Effector memory CD4-positive, alpha-beta T cell (primary cell): ENCODE measurements at places on chromosomes 4 and X.

DNA sequence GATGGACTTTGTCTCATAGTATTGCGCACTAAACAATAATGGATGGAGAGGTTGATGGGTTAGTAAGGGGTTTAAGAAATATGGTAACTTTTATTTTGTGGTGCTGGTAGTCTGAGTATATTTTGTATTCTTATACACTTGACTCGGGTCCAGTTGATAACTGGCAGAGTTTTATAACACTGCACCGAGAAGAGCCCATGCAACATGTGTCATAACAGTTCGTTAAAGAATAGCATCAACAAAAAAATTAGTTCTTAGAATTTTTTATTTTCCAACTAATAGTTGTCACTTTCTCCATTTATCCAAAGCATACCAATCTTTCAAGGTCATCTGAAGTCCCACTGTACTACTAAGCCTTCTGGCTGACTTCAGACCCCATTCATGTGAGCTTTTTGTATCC, 175.1 kb downstream of the SOWAHB start:
- DNase-seq: no peak

DNA sequence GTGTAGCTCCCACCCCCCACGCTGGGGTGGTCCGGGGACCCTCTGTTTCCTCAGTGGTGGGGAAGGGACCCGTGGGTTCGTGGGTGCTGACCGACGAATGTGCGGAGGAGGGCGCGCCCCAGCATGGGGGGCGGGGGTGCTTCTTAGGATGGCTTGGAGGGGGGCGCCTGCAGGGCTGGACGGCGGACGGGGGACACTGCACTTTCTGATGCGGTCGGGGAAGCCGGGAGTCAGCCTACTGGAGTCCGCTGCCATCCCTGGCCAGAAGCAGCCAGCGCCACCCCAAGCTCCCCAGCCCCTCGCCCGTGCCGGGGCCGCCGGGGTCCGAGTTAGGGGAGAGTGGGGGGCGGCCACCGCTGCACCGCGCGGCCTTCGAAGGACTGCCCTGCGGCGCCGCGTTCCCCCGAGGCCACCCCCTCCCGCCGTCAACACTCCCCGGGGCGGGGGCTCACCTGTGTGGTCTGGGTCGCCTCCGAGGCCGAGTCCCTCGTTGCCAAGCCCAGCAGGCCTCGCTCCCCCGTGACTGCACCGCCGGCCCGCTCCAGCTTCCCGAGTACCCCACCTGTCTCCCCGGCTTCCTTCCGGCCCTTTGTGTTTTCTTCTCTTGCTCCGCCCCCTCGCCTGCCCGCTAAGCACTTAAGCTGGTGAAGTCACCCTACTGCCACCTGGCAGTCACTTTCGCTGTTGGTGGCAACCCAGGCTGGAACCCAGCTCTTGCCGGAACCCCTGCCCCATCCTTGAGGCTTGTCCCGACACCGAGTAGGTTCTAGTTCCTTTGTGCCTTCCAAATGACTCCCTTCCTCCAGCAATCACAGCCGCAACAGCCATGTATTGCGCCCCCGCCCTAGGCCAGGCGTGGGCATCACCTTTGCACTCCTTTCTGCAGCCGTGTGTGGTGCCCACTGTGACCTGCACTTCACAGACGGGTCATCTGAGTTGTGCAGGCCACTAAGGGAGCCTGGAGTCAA, at the start of gene OCIAD2:
TSS of gene OCIAD2 (minus strand) at position 569 of the 968 bp plus-strand sequence. CDS start 2,225 bp downstream, outside the sequence.
- DNase-seq: peak; percentile 78

GRCh38 chr4:89535251-89535650, 227.7 kb upstream of the GPRIN3 start:
- no peak for DNase-seq

- DNase-seq: no peak
Observed at GRCh38 chrX:15384304-15384703, at the start of gene VEGFD. VEGFD (minus strand) TSS chrX:15384413; CDS start chrX:15383946, 467 bp downstream.

DNA sequence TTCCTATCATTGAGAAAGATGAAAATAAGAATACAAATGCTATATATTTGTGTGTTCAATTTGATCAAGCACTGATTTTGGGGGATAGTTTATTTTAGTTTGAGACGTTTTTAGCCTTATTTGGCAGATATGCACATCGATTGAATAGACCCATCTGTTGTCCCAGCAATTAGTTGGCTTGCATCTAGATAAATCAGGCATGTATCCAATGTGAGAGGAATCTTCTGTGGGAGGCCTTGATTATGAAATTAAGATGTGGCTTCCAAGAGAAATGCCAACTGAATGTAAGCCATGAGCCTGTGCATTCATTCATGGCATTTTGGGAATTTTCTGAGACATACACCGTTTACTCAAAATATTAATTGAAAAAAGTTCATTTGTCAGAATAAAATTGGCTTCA, 623.1 kb downstream of the TECRL start:
- DNase-seq: no peak

DNA sequence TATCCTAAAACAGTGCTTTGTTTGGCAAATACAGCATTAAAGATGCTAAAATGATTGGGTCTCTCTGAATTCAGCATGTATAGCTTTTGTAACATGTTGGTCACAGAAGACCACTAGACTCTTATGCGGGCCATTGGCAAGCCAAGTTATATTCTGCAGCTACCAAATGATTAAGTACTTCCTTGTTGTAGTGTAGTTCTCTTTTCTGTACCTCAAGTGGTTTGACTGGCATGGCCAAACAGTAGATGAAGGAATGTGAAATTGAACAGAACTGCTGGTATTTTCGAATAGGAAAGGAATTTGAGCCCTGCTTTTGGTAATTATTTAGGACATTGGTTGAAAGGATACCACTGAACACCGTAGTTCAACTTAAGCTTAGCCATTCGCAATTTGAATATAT, 193.9 kb upstream of the GPC4 start:
- no peak for DNase-seq

- DNase-seq: no peak
Observed at GRCh38 chr4:2741626-2742025, 14.5 kb downstream of the TNIP2 start.

DNA sequence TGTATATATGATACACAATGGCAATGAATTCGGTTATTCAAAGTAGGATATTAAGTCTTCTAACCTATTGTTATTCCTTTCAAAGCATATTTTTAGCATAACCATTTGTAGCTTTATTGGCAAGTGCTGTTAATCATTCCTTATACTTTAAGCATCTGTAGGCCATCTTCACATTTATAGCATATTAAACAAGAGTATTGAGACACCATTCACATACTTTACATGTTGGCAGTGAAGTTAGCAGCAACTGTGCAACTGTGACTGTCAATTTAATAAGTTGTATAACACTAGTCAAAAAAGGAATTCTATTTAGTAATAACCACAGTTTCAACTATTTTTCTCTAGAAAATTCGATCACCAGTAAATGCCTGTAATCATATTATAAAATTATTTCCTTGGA, 107.3 kb upstream of the MYOZ2 start:
- no peak for DNase-seq

DNA sequence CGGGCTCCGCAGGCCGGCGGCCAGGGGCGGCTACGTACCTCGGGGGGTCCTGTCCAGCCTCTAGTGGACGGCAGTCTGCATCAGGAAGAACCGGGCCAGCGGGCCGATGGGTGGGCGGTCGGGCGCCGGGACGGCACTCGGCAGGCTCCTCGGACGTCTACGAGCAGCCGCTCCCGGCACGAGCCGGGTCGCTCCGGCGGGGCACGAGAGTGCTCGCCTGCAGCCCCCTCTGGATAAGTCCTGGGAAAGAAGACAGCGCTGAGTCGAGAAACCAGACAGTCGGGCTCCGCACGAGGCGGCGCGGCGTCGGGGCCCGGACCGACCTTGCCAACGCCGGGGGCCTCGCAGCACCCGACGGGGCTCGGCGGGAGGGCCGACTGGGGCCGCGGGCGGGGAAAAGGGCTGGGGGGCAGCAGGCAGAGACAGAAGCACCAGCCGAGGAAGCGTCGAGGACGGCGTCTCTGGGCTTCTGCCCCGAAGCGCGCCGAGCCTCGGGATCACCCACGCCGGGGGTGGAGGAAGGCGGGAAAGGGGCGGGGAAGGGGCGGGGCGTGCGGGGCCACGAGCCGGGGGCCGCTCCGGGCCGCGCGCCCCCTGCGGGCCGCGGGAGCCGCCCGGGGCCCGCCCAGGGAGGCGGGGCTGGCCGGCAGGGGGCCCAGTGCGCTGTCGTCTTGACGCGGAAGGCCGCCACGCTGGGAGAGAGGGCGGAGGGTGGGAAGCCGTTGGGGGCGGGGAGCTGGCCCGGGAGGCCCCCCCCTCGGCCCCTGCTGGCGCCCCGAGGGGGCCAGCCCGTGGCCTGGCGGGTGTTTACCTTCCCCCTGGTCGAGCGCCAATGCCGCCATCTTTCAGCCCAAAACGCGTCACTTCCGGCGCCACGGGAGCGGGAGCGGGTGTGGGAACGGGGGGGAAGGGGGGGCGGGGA, 1.9 kb downstream of the KLHL15 start:
- DNase-seq: peak; percentile 73

- DNase-seq: no peak
Observed at GRCh38 chrX:26208012-26208411, 8.0 kb upstream of the MAGEB5 start.

DNA sequence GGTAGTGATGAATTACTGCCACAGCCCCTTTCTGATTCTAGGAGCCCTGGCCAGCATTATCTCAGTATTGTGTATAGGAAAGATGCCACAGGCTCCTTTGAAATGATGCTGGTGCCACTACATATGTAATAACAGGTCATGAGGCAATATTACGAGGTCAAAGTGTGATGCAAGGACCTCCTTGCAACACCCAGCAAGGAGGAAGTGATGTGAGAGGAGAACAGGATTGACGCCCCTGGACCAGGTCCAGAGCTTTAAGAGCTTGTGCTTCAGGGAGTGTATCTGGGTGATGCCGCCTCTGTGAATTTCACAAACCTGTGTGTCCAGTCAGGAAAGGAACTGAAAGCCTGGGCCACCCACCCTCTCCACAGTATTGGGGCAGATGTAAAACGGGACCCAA, 261.8 kb downstream of the MID1IP1 start:
- DNase-seq: no peak

DNA sequence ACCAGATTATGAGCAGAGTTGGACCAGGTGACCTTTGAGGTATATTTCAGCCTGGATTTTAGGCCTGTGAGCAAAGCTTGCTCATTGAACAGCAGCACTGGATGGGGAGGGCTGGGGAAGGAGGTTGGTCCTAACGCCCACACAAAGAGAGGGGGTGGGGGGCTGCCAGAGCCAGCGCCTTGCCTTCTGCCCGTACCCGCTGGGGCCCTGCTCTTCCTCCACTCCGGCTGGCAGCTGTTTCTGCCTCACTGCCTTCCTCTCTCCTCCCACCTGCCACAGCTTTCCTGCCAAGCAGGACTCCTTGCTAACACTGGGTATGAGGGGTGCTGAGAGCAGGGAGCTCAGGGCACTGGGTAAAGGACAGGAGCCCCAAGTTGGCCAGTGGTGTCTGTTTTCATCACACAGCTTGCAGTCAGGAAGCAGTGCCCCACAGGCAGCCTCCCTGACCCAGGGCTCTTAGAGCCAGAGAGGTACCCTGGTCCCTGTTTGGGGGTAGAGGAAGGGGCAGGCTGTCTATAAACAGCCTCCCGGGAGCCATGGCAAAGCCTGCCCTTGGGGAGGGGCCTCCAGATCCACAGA, 6.1 kb downstream of the NALF2 start:
- DNase-seq: no peak

DNA sequence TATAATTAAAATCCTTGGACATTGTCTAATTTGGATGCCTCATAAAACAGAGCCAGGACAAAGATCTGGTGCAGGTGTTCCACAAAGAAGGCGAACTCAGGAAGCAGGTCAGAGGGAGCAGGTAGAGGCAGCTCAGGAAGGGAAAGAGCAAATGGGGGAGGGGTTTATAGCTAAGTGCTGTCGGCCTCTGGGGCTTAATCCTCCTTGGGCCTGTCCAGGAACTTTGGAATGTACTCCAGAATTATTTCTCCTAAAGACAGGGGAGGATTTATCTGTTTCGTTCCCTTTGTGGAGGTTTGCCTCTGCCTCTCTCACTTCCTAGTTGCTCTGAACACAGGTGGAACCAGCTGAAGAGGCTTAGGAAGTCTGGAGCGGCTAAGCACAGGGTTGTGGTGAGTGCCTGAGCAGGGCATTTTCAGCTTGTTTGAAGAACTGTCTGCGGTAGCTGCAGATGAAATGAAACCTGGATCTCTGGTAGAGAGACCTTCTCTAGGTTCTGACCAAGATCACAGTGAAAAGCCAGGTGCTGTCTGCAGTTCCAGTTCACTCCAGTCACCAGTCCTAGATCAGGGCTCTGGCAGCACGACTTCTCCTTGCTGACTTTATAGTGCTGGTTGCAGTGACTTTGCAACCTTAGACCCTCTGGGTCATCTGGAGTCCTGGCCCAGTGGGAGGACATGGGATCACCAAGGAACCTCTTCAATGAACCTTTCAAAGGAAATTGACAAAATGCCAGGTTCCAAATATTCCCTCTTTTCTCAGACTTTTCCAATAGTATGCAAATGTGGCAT, 519.2 kb downstream of the PCDH10 start:
- DNase-seq: no peak

DNA sequence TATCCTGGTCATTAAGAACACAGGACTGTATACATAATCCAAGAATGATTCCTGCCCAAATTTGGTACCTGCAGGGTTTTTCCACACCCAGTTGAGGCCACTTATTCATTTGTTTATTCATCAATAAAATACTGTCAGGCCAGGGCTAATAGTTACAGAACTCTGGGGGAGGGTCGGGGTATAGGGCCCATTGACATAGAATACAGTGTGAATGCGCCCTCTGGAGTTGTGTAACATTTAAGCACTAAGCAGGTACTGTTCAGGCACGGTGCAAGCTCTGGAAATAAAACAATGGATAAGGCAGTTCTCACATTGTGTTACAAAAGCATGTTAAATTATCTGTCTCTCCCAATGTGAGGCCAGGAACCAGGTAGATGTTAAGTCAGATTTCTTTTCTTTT, 30.8 kb upstream of the LRBA start:
- DNase-seq: no peak

GRCh38 chrX:16445166-16445752, 204.7 kb upstream of the S100G start:
- DNase-seq: no peak
